Stimulated activated CD4-positive, alpha-beta T cell treated with anti-CD3 and anti-CD28 coated beads, Interleukin-4, amount 100 ng/mL, for 48 hours (primary cell): ENCODE measurements at places on chromosomes 13 and 19.

DNA sequence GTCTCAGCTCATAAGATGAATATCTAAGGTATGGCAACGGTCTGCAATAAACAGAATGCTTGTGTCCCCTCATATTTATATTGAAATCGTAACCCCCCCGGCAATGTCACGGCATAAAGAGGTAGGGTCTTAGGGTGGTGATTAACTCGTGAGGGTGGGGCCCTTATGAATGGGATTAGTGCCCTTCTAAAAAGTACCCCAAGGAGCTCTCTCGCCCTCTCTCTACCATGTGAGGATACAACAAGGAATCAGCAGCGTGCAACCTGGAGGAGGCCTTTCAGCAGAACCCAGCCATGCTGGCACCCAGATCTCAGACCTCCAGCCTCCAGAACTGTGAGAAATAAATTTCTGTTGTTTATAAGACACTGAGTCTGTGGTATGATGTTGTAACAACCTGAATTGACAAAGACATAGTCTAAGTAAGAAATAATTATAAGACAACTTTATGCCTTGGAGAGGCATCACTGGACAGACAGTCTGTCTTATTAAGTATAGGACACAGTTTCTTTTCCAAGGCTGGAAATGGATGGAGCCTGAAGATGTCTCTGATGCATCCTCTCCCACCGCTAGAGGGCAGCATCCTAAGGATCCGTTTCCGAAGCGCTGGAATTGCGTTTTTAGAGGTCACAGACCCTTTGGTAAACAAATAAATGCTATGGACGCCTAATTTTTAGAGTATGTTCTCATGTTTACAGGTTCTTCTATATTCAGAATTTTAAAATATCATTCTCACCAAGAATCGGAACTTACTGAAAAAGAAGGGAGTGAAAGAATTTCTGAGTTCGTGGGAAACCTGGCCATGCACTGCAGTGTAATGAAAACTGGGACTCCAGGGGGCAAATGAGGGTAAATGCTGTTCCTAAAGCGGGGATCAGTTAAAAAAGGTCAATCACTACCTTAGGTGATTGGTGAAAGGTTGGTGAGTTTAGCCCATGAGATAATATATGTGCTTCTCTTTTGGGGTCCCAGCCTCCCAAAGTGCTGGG is 13.3 kb upstream of the LEUTX start:
- DNase-seq = peak; percentile 22

DNA sequence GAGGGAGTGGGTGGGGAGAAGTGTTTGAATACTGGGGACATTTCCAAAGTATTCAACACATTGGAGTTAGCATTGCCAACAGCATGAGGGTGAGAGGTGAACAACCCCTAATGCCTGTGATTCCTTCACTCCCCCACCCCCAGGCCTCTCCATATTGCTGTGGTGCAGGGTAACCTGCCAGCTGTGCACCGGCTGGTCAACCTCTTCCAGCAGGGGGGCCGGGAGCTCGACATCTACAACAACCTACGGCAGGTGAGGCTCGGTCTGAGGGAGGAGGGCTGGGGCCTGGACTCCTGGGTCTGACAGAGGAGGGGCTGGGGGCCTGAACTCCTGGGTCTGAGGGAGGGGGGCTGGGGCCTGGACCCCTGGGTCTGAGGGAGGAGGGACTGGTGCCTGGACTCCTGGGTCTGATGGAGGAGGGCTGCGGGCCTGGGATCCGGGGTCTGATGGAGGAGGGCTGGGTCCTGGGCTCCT is 7.6 kb downstream of the BCL3 start:
- no peak for DNase-seq

GRCh38 chr13:97325738-97326137 is 103.6 kb downstream of the MBNL2 start:
- no peak for DNase-seq

DNA sequence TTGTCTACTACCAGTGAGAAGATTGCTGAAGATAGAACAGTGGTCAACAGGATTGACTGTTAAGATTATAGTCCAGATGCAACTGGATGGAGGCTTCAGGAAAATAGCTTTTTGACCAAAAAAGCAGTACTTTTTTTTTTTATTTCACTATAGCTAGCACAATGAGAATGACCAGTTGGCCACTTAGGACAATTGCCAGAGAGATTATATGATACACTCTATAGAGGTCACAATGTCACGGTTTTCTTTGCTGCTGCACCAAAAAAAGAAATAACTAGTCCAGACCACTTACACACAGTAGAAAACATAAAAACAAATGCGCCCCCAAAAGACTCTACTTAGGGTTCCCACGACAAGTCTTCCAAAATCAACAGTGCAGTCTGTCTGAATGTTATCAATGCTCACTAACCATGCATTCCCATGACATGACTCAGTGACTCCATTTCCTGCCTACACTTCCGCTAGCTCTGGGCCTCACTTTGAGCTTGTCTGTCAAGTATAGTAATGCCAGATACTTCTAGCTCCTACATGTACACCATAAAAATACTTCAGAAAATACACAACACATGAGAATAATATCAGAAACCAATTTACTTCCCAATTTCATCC is 209.1 kb upstream of the STARD13 start:
- DNase-seq = no peak

DNA sequence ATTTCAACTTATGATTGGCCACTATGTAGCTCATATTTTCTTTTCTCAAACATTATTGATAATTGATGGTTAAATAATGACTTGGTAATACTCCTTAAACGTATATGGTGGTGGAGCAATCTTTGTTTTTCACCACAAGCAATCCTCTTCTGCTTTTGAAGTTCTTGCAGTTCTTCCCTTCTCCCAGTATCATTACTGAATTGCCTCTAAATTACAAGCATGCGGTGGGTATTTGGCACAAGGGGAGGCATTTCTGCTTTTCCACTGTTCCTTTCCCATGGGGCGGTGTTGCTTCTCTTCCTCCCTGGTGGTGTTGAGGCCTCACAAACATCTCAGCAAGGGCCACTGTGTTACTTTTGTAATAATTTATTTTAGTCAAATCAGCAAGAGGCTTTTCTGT is 234.4 kb upstream of the RXFP2 start:
- no peak for DNase-seq

DNA sequence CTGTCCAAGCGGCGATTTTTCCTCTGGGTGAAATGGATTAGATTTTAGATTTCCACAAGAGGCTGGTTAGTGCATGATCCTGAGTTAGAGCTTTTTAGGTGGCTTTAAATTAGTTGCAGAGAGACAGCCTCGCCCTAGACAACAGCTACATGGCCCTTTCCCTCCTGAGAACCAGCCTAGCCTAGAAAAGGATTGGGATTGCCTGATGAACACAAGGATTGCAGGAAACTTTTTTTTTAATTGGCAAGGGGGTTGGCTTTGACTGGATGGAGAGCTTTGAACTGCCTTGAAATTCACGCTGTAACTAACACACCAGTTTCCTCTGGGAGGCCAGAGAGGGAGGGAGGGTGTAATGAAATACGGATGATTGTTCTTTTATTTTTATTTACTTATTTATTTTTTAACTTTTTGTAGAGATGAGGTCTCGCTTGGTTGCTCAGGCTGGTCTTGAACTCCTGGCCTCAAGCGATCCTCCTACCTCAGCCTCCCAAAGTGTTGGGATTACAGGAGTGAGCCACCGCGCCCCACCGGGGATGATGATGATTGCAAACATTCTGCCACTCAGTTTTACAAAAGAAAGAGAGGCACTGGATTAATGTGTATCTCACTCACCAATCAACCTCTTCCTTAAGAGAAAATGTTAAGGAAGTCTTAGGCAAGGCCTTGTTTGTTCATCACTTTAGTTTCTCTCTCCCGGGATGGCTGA is 1.9 kb downstream of the LDLR start:
- DNase-seq = no peak
